AG04449 (cell line): ENCODE measurements at places on chromosomes 1 and 21.

- DNase-seq = no peak
These were observed 9.3 kb upstream of the CACYBP start for GRCh38 chr1:174990382-174990999.

DNA sequence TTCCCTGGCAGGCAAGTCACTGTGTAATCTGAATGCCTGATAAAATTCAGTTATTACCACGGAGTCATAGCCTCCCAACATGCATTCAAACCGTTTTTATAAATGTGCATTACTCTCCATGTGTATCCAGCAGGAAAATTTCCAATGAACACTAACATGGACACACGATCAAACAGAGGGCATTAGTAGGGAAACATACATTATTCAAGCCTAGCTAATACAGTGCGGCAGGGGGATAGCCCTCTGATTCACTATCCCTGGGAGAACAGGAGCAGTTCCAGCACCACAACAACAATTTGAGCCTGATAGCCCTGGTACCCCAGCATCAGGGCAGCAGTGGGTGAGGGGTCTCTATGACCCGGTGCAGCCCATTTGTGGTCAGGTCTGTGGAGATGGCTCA lies 35.8 kb upstream of the HMGB4 start:
- no peak for DNase-seq

DNA sequence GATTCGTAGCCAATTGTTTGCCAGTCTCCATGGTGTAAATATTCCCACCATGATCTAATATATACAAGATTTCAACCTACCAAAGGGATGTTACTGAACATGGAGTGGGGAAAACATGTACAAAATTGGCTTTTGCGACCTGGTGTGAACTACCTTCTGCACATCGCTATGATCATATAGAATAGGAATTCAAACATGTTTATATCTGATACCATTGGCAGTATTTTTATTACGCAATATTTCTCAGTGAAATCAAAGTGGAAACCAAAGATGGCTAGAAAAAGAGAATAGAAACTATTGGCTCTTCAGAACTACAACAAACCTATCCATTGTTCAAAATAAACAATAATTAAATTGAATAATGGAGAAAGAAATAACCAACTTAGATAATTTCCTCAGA lies 285.1 kb downstream of the TPR start:
- DNase-seq = no peak

DNA sequence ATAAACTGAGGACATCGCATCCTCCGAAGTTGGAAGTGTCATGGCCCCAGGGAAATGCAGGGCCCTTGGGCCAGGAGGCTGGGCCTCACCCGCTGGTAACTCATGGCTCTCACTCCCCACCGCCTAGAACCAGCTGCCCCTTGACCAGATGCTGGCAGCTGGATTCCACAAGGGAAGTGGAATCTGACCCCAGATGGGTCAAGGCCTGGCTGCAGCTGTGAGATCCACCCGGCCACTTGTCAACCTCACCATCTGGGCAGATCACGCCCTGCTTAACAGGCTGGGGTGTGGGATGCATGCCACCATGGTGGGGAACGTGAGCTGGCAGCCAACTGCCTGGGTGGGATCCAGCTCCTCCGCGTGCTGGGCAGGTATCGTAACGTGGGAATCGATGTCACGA lies 25.5 kb downstream of the KCNAB2 start:
- no peak for DNase-seq

DNA sequence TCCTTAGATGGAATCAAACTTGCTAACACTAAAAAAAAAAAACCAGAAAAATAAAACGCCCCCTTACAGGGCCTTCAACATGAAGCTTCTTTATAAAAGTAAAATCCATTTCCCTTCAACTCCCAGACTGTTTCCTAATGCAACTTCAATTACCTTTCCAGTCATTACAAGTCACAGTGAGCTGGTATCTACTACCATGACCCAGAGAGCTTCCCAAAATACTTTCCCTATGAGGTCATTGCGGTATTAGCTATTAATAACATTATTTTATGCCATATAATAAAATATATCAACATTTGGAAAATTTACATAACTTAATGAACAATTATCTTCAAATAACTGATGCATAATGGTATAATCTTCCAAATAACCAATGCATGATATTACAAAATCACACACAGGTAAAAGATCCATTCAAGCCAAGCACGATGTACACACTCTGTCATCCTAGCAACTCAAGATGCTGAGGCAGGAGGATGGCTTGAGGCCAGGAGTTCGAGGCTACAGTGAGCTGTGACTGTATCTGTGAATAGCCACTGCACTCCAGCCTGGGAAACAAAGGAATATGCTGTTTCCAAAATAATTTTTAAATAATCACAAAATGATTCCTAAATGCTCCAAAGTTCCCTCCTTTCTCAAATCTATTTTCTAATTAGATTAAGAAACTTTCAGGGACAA lies 24.1 kb downstream of the EIF4G3 start:
- DNase-seq = no peak

DNA sequence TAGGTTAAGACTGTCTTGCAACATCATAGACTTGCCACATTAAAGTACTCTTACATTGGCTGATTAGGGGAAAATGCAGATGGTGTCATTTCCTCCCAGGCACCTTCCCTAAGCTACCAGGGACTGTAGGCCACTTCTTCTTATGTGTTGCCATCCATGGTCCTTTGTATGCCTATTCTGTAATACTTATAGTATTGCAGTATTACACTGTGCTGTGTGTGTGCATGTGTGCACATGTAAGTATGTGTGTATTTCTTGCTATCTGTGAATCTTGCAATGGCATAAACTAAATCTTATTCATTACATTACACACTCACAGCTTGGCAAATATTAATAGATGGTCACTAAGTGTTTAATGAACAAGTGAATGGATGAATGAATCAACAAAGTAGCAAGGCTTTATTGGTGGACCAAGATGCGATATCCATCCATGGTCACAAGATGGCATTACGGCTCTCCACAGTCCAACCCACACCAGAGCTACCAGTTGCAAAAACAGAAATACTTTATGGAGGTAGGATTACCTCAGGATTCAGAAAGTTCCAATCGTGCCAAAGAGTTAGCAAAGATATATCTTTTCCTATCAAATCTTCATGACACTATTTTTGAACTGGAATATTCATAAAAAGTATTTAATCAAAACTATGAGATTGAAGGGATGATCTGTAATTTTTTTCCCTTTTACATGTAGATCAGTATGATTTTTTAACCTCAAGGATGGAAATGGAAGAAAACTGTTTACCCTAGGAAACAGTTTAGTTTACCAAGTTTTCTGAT lies 160.2 kb downstream of the DENND1B start:
- DNase-seq = no peak

DNA sequence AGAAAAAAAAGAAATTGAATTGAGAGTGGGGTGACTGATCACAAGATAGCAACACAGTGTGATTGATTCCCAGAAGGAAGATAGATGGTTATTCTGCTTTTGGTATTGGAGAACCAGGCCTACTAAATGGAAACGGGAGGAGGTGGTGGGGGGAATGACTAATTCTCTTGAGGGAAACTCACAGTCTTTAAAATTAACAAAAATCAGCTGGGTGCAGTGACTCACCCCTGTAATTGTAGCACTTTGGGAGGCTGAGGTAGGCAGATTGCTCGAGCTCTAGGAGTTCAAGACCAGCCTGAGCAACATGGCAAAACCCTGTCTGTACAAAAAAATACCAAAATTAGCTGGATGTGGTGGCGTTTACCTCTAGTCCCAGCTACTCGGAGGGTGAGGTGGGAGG lies 134.6 kb upstream of the PDE4B start:
- DNase-seq = no peak

DNA sequence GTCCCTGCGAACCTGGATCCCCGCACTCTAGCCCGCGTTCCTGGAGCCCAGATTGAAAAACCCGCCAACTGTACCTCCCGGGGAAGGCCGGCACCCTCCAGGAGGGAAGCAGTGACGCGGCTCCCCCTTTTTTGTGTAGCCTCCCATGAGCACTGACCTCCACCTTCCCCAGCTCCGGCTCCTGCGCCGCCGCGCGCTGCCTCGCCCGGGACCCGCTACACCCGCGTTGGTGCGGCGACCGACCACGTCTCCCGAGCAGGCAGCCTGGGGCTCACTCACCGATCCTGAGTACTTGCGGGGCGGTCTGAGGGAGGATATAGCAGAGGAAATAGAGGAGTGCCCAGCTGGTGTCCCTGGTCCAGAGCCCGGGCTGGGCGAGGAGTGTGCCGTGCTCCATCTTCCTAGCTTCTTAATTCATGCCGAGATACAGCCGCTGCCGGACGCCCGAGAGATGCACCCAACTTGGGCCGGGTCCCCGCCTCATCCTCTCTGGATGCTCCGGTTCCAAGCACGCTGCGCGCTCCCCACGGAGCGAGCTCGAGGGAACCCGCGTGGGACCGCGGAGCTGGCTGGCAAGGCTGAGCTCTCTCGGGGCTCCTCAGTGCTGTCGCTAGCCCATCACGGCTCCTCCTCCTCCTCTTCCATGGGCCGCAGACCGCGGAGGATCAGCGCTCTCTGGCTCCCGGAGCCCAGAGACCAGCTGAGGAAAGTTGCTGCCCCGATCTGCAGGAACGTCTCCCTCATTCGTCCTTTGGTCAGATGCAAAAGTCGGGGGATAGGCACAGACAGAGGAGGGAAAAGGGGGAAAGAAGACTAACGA lies 482 bp downstream of the GRIK1 start:
- no peak for DNase-seq

GRCh38 chr21:33496345-33496744 lies 4.8 kb upstream of the DNAJC28 start:
- DNase-seq = no peak

DNA sequence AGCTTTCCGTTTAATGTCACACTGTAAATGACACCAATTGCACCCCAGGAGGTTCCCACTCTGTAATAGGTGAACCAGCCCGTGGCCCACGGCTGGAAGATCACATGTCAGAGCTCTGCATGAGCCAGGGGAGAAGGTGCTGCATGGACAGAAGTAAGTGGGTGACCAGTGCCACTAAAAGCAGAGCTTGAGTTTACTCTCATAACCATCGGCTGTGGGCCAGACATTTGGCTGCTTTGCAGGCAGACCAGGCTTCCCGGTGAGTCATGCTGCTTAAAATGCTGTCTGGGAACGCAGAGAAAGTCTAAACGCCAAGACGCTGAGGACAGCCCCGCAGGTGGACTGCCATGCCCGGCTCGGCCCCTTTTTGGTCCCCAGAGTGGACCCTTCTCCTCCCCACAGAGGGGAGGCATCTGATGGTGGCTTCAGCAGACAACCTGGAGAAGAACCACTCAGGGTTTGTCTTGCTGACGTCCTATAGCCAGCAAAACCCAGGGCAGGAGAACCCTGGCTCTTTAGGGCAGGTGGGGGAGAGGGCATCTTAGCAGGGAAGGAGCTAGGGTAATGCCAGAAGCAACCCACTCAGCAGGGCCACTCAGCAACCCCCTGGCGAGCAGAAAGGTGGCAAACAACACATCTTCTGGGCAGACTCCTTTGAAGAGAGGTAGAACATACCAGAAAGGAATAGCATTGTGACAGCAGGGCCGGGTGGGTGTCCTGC lies 7.3 kb downstream of the KIAA2013 start:
- DNase-seq = peak; percentile 40

- DNase-seq = no peak
These were observed 102.8 kb upstream of the COL11A1 start for GRCh38 chr1:103211073-103211472.

GRCh38 chr1:187122566-187122965 lies 293.8 kb downstream of the PLA2G4A start:
- DNase-seq = no peak

DNA sequence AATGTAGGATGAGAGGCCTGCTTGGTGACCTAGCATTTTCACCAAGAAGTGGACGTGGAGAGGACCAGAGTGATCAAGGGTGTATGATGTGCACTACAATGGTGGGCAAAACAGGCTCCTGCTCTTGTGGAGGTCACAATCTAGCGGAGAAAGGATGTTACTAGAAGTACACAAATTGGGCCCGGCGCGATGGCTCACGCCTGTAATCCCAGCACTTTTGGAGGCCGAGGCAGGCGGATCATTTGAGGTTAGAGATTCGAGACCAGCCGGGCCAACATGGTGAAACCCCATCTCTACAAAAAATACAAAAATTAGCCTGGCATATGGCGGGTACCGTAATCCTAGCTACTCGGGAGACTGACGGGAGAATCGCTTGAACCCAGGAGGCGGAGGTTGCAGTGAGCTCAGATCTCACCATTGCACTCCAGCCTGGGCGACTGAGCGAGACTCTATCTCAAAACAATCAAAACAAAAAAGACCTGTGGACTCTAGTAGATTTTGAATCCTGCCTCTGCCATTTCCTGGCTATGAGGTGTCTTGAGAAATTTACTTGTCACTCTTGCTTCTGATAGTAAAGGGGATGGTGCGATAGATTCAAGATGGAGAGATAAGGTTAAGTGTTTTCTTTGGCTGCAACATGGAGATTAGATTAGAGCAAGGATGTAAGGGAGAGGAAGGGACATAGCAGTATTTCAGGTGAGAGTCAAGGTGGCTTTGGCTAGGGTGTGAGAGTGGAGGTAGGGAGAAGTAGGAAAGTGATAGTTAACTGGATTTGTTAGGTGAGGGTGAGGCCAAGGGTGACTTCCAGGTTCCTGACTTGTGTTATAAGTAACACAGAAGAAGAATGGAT lies 7.1 kb downstream of the KLF18 start:
- DNase-seq = no peak

GRCh38 chr1:29249170-29249691 lies 12.9 kb downstream of the PTPRU start:
- DNase-seq = no peak

DNA sequence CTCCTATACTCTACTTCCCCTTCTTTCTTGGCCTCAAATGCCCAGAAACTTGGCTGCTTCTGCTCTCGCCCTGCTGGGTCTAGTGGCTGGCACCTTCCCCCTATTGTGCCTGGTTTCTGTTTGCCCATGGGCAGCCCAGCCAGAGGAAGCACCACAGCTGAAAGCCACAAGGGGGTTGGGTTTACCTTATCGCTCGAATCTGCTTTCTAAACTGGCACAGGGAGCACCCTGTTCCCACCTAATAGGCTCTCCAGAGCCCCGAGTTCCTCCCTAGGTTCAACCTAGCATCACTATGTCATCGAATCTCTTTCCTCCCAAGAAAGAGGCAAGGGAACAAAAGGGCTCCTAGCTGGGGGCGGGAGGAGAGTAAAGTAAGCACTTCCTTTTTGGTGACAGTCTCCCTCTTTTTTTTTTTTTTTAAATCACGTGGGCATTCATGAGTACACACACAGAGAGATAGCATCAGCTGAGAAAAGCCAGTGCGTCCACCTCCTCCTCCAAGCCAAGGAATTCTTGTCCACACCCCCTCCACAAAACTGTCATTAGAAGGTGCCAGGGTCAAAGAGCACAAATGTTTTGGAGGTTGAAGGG lies 72.8 kb downstream of the PLEKHA6 start:
- no peak for DNase-seq

- no peak for DNase-seq
These were observed 1.5 kb downstream of the MGST3 start for GRCh38 chr1:165632491-165632890.

- DNase-seq = no peak
These were observed 175.4 kb downstream of the LRRC7 start for GRCh38 chr1:69743146-69743545.

DNA sequence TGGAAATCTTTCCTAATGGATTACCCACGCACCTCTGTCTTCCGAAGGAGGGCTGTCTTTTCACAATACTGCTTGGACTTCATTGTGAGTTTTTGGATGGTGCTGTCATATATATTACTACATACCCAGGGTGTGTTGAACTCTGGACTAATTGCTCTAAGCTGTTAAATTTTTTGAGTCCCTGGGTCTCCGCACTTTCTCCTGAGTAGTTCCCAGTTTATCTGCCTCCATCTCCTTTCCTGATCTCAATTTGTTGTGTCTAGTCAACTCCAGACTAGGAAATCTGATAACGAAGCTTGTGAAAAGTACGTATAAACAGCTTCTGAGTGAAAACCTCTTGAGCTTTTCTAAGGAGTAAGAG lies 211.1 kb downstream of the ROR1 start:
- DNase-seq = no peak
